ENCODE measurements at places on chromosomes 2 and 18.

DNA sequence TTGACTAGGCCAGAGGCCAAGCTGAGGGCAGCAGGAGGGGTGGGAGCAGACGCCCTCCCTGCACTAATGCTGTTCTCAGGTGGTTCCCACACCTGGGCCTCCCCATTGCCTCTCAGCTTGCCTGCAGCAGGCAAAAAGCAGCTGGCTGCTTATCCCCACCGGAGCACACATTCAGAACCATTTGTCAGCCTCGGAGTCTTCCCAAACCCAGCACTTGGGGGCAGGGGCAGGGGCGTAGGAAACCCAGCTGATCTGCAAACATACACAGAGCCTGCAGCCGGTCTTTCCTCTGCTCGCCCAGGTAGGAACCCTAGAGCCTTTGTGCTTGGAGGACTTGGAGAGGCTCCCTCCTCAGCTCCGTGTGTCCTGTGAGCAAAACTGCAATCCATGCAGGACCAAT is 249.8 kb downstream of the CYP26B1 start:
- DNase-seq = no peak

GRCh38 chr2:111704246-111704645 is 179.7 kb downstream of the ANAPC1 start:
- no peak for DNase-seq

DNA sequence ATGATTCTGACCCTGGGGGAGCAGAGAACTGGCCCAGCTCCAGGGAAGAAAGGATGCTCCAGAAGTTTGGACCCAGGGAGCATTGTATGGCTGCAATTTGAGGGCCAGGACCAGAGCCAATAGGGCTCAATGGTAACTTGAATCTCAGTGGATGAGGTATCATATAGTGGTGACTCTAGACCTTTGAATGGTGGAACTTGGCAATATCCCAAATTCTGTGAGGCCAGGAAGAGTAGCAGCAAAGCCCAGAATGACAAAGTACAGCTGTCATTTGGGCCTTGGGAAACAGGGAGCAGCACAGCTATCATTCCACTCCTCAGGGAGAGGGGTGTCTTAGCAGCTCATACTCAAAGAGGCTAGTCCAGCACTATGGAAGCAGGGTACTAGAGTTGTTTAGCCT is 332.9 kb upstream of the RBMS1 start:
- no peak for DNase-seq

DNA sequence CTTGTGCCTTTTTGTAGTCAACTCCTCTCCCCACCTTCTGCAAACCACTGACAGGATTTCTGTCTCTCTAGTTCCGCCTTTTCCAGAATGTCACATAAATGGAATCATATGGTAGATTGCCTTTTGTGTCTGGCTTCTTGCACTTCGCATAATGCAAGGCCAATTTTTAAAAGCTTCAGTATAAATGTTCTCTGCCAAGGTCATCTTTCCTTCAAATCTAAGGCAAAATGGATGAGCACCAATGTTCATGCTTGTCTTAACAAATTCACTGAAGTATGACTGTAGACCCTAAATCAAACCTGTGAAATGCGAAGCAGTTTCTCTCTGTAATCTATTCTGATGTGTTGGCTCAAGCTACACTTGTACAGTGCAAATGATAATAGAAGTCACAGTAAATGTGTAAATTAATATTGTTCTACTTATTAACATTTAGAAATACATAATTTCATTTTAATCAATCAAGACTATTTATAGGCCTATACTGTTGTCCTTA is 92.8 kb upstream of the GLS start:
- no peak for DNase-seq

- no peak for DNase-seq
Measured at GRCh38 chr18:65990944-65991708, 240.3 kb downstream of the CDH7 start.

DNA sequence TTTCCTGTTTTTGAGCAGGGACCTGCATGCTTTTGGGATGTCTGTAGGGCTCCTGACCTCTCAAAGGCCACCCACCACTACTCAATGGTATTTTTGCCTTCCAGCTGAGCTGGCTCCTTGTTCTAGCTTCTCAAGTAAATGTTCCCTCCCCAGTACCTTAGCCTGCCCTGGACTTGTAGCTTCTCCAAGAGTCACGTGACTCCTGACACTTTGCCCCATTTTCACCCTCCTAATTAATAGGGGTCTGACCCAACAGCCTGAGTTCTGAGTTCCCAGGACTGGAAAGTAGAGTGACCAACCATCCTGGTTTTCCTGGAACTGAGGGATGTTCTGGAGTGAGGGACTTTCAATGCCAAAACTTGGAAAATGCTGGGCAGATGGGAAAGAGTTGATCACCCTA is 4.0 kb downstream of the LBX2 start:
- no peak for DNase-seq

Data from caudate nucleus (tissue), 63 donors.